NCI-H1105 treated with DMSO at 0.1 percent for 48 hours (cell line): ENCODE measurements at places on chromosomes 6 and 20.

- DNase-seq, result no peak
Observed at GRCh38 chr6:47655719-47656595, 42.4 kb upstream of the ADGRF4 start.

- DNase-seq, result no peak
Observed at GRCh38 chr6:50381099-50381415, 331.3 kb upstream of the DEFB112 start.

GRCh38 chr6:113690281-113691259, 166.6 kb upstream of the MARCKS start:
- DNase-seq, result peak; percentile 16

GRCh38 chr6:93751969-93752368, 332.6 kb upstream of the EPHA7 start:
- no peak for DNase-seq

DNA sequence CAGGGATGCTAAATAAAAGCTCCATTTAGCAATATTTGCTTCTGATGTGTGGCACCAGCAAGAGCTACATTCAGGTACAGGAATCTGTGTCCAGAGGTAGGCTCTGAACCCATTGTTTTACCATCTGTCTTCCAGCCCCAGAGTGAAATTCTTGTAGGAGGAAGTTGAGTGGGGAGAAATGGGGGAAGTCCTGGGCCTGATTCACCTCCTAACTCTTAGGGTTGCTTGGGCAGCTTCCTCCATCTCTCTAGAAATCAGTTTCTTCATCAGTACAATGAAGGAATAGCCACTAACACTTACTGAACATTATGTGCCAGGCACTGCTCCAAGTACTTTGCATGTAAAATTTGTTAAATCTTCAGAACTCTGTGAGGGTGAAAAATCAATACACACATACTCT, 35.1 kb upstream of the TSPYL1 start:
- DNase-seq, result no peak

GRCh38 chr6:137552146-137552545, 58.0 kb upstream of the OLIG3 start:
- DNase-seq, result no peak

DNA sequence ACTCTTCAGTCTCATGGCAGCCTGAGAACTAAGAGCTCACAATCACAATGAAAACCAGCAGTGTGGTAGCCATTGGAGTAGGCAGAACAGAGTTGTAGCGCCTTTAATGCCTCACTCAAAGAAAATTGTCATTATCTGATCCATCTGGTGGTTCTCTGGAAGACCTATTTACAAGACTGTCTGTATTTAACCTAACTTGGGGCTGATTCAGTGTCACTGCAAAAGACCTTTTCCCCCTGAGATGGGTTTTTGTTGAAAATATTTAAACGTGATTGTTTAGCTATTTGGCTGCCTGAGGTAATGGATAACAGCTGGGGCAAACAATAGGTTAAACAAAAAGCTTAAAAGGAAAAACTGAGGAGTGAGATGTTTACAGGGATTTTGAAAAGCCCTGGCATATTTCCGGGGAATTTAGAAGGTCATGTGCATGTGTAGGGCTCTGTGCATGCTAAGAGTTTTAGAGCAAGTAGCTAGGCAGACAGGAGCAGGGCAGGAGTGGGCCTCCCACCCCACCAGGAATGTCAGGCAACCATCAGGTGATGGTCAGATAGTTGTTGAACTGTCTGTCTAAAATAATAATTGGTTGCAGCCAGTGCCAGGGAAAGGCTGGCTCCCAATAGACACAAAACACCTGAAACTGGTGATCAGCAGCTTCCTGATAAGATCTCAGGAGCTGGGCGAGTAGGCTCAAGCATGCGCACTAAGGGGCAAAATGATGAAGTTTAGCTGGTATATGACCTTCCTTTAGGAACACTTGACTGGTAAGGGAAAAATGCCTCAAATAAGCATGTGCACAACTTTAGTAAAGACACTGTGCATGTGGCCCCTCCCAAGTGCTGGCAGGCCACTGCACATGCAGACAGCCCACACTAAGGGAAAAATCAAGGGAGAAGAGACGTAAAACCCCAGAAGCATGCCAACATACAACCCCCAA, 70.8 kb upstream of the AKIRIN2 start:
- peak; percentile 36 for DNase-seq

GRCh38 chr20:35523298-35523888, 6.1 kb downstream of the C20orf173 start:
- DNase-seq, result no peak

DNA sequence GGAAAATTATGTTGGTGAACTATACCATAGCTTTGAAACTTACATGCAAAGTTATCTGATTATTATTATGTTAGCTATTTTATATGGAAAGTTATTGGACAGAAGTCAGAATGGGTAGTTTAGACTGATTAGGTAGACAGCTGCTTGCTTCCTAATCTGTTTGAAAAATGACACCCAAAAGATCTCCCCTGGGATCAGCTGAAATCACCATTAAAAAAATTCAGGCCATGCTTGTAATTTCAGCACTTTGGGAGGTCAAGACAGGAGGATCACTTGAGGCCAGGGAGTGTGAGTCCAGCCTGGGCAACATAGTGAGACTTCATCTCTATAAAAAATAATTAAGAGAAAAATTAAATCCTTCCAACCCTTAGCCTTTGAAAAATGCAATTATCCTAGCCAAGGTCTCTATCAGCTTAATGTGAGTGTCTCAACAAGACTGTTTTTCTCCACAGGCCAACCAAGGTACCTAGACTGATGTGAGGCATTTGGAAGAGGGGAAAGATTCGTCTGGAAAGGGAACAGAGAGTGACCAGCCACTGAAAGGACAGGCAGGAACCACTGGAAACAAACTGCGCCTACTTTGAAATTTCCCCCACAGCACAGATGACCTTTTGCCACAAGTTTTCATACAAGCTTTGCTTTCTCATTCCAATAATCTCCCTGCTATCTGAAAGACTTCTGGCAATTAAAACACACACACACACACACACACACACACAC, 232.3 kb downstream of the GMPR start:
- no peak for DNase-seq
